ENCODE measurements at places on chromosomes 1 and 21.

DNA sequence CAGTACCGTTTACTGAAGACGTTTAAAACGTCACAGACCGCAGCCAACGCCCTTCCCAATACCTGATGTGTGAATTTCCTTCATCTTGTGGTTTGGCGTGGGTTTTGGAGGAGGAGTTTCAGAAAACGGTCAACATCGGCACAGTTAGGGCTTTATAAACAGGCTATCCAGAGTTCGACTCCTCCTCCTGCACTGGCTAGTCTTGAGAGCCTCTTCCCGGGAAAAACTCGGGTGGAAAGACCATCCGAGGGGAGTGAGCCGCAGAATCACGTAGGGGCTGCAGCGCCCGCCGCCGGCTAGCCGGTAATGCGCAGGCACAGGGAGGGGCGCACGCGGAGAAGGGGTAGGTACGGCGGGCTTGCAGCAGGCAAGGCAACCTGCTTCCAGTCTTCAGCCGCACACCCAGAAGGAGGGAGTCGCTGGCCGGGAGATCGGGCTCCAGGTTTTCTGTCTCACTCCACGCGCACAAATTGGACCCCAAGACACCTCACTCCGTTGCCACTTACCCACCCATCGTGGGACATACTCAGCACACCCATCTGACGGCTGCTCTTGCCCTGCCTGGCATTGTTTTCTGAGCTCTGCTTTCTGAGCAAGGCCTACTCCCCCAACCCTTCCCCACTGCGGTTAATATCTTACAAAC lies 25.4 kb downstream of the SLC19A2 start:
- peak; percentile 56 for DNase-seq

GRCh38 chr1:201184307-201185122 lies 6.1 kb upstream of the IGFN1 start:
- peak; percentile 46 for DNase-seq

DNA sequence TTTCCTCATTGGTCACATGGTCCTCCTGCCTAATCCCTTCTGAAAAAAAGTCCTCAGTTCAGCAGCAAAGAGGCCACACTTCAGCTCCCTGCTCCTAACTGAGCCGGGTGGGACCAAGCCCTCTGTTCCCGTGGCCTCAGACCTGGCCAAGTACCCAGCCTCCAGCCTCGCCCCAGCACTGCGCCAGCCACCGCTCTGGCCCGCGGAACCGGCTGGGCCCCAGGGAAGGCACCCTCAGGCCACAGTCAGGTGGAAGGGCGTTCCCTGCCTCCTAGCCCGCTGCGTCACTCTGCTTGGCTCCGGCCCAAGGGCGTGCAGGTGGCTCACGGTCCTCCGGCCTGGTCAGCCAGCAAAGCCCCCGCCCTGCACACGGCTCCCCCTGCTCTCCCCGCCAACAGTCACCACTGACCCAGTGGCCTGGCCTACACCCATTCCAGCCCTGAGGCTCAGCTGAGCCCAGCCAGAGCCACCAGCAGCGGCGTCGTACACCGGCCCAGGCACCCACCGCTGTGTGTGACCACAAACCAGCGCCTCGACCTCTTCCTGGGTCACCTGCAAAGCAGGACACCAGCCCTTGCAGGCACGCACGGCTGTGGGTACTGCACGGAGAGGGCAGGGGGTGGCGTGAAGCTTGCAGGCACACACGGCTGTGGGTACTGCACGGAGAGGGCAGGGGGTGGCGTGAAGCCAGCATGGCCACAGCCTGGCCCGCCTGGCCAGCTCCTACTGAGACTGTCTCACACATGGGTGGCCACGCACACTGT lies 19.4 kb downstream of the NADK start:
- DNase-seq, result no peak

- no peak for DNase-seq
These were observed 296.2 kb upstream of the ESRRG start for GRCh38 chr1:217019475-217019874.

Measured in WTC11 (cell line).